Stimulated activated CD8-positive, alpha-beta memory T cell treated with anti-CD3 and anti-CD28 coated beads, Interleukin-4, amount 100 ng/mL, for 4 hours (primary cell): ENCODE measurements at places on chromosomes 3 and 15.

DNA sequence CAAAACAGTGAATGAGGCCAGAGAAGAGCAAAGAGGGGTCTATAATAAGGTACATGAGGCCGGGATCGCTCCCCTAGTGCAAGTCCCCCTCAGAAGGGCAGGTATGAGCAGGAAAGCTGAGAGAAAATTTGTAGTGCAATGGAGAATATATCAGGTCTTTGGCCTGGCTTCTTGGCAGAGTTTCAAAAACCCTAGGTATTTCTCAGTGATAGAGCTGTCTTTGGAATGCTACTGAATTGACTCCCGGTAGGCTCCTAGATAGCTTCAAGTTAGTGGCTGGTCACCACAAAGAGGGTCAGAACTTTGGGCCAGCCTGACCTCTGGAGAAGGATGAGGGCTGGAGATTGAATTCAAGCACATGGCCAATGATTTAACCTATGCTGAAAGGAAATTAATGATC lies 30.6 kb upstream of the OXTR start:
- no peak for DNase-seq

DNA sequence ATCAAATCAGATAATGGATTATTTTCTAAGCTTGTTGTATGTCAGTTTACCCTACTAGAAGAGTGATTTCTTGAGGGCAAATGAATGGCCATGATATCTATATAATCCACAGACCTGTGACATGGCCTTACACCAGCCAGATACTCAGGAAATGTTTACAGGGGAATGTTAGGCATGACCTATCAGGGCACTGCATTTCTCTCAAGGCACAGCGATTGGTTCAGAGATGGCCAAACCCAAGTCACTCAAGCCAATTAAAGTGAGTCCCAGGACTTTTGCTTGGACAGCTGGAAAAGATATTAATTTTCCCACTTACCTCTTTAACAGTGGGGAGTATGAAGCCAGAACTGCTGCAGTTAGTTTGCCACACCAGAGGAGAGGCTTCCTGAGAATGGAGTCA lies 28.7 kb upstream of the GATA2 start:
- DNase-seq: no peak

GRCh38 chr3:186118692-186119091 lies 9.8 kb upstream of the ETV5 start:
- no peak for DNase-seq

GRCh38 chr15:71015342-71015741 lies 99.9 kb upstream of the THSD4 start:
- no peak for DNase-seq

- no peak for DNase-seq
These were observed 24.9 kb downstream of the GJD2 start for GRCh38 chr15:34729886-34730285.

GRCh38 chr3:121739902-121740301 lies 9.6 kb downstream of the GOLGB1 start:
- no peak for DNase-seq
